ENCODE measurements at places on chromosomes 7 and 10. TPM values are rescaled to one million over a fixed set of nuclear protein-coding genes. Genes with fewer than 3 reads are reported as not detected.
A peak's percentile ranks its signal among the peaks of the same experiment; 100 is the strongest.

DNA sequence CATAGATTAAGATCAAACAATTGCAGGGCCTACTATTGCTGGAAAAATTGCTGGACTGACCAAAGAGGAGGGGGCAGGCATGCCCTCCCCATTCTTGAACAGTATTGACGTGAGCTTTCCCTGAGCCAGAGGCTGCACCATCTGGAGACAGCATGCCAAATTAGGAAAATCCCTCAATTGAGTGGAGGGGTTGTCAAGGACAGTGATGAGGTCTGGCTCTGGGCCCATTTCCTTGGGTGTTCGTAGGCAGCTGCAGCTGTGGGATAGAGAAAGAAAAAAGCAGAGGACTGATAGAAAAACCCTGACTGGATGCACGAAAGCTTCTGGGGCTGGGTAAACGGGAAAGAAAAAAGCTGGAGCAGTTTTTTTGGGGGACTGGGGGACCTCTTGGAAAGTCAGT, 22.8 kb upstream of the ORC5 start:
- DNase-seq = peak; percentile 77

DNA sequence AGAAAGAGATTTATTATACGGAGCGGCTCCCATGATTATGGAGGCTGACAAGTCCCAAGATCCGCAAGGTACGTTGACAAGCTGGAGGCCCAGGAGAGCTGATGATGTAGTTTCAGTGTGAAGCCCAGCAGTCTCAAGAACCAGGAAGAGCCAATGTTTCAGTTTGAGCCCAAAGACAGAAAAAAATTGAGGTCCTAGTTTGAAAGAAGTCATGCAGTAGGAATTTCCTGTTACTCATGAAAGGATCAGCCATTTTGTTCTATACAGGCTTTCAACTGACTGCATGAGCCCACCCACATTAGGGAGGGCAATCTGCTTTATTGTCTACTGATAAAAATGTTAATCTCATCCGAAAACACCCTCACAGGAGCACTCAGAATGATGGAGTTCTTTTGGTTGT, 51.5 kb downstream of the CCDC71L start:
- no peak for DNase-seq

DNA sequence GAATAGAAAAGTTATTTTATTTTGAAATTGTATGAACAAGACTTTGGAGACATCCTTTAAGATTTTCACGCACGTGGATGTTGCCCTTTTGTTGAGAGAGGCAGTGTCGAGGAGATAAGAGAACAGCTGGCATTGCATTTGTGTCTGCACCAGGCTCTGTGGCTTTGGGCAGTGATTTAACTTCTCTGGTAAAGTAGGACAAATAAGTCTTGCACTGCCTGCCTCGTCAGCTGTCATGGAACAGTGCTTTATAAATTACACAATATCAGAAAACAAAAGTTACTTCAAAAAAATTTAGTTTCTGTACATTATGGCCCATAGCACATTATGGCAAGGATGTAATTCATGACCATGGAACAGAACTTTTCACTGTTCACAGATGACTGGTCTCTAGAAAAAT, 20.1 kb downstream of the SNX10 start:
- no peak for DNase-seq

- DNase-seq = no peak
Measured at GRCh38 chr7:158766570-158767281, 62.1 kb upstream of the NCAPG2 start.

DNA sequence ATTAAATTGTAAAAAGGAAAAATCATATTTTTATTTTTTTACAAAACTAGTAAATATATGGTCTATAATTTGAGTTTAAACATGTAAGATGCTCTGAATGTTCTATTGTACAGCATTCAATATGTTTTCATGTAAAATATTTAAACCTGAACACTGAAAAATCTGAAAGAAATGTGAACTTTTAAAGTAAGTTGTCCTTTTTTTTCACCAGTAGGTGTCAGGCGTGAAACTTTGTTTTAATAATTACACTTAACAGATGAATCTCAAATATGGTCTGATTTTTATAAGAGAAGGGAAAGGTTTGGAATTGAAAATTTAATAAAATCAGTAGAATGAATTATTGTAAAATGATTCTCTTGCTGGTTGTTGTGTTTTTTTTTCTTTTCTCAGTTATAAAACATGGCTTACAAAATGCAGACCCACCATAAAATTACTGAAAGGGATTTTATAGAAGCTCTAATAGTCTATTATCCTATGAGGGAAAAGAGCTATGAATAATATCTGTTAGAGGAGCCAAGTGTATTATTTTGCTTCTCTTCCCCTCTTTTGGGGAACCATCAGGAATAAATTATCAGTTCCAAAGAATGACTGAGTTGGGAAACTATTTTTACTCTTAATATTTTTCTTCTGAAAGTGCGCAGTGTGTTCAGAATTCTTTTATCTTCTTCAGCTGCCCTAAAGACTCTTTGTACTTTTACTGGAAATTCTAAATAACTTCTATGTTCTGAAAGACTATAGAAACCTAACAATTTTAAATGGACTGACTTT, 217.7 kb upstream of the FZD1 start:
- peak; percentile 29 for DNase-seq

GRCh38 chr10:129892548-129893052, 71.5 kb downstream of the EBF3 start:
- no peak for DNase-seq

The ZNF786 gene
- total RNA-seq = 8.0 TPM

GRCh38 chr10:132619927-132620326, 82.3 kb downstream of the INPP5A start:
- DNase-seq = no peak

- DNase-seq = no peak
Measured at GRCh38 chr10:130454543-130455000, 318.4 kb downstream of the GLRX3 start.

The PRPF18 gene
- total RNA-seq = 44.5 TPM

The LBX1 gene
- total RNA-seq = 5.6 TPM

The TMEM273 gene
- 8.7 TPM for total RNA-seq

The TAS2R5 gene
- total RNA-seq = 4.5 TPM

The KCNIP2 gene
- 0.92 TPM for total RNA-seq

- DNase-seq = peak; percentile 11
Measured at GRCh38 chr7:44561962-44562621, 11.6 kb downstream of the DDX56 start.

- DNase-seq = peak; percentile 24
Measured at GRCh38 chr7:79822620-79823240, 311.9 kb upstream of the GNAI1 start.
